ENCODE measurements at places on chromosomes 5 and 9. TPM values are rescaled to one million over a fixed set of nuclear protein-coding genes. Genes with fewer than 3 reads are reported as not detected.
A peak's percentile ranks its signal among the peaks of the same experiment; 100 is the strongest.

DNA sequence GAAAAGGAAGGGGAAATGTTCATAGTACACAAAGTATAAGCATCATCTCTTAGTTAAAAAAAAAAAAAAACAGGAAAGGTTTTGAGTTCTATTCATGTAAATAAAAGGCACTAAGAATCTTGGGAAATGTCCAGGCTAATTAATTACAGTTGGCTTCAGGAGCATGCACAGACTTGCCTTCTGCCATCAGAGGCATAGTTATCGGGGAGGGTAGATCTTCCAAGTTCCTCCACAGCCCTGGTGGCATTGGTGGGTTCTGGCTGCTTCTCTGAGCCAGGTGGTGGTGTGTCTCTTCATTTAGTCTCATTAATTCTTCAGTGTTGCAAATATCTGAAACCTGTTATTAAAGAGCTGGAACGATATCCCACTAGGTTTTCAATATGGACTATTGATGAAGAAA, 85.2 kb downstream of the TMEM252 start:
- DNase-seq: no peak
- no peaks in the 10 kb centered on the region for H3K36me3 ChIP-seq
- H3K4me3 ChIP-seq: no peak overlapping the region

GRCh38 chr5:171246231-171246630, 62.8 kb upstream of the TLX3 start:
- no peaks in the 10 kb centered on the region for H3K4me1 ChIP-seq
- no peak overlapping the region for H3K27ac ChIP-seq
- no peaks in the 10 kb centered on the region for H3K36me3 ChIP-seq
- no peaks in the 10 kb centered on the region for H3K27me3 ChIP-seq

DNA sequence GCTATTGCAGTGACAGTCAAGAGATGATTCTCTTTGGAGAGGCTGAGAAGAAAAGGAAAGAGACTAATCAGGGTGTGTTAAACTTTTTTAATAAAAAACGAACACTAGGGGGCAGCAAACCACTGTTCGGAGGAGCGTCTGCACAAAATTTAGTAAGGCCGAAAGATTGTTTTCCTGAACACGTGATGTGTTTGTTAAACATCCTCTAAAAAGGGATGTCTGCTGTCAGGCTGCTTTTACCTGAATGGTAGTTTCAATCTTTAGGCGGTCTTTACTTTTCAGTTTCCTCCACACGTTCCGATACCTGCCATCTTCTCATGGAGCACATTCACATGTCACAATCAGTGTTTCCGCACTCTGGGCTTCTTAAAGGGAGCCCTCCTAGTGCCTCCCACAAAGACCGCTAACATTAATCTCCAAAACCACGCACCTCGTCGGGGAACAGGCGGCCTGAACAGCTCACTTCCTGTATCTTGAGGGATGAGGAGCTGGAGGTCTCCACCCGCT, 125.2 kb downstream of the GPBP1 start:
- peaks cover 6% of the 10 kb centered on the region for H3K4me1 ChIP-seq
- DNase-seq: no peak
- H3K4me3 ChIP-seq: peak overlapping the region; percentile 7

GRCh38 chr9:93255494-93255867, 71.5 kb downstream of the WNK2 start:
- H3K4me1 ChIP-seq: no peaks in the 10 kb centered on the region
- H3K27ac ChIP-seq: no peak overlapping the region

DNA sequence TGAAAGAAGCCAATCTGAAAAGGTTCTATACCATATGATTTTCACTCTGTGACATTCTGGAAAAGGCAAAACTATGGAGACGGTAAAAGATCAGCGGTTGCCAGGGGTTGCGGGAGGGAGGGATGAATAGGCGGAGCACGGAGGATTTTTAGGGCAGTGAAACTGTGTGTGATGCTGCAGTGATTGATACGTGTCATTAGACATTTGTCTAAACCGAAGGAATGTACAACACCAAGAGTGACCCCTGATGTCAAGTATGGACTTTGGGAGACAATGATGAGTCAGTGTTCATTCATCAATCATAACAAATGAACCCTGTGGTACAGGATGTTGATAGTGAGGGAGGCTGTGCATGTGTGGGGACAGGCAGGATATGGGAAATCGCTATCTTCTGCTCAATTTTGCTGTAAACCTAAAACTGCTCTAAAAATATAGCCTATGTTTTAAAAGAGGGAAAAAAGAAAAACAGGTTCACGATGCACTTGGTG, 34.4 kb downstream of the ERGIC1 start:
- DNase-seq: no peak
- H3K36me3 ChIP-seq: peaks cover 4% of the 10 kb centered on the region
- peak overlapping the region; percentile 85 for H3K27ac ChIP-seq
- no peak overlapping the region for H3K4me3 ChIP-seq
- H3K4me1 ChIP-seq: peaks cover 74% of the 10 kb centered on the region

DNA sequence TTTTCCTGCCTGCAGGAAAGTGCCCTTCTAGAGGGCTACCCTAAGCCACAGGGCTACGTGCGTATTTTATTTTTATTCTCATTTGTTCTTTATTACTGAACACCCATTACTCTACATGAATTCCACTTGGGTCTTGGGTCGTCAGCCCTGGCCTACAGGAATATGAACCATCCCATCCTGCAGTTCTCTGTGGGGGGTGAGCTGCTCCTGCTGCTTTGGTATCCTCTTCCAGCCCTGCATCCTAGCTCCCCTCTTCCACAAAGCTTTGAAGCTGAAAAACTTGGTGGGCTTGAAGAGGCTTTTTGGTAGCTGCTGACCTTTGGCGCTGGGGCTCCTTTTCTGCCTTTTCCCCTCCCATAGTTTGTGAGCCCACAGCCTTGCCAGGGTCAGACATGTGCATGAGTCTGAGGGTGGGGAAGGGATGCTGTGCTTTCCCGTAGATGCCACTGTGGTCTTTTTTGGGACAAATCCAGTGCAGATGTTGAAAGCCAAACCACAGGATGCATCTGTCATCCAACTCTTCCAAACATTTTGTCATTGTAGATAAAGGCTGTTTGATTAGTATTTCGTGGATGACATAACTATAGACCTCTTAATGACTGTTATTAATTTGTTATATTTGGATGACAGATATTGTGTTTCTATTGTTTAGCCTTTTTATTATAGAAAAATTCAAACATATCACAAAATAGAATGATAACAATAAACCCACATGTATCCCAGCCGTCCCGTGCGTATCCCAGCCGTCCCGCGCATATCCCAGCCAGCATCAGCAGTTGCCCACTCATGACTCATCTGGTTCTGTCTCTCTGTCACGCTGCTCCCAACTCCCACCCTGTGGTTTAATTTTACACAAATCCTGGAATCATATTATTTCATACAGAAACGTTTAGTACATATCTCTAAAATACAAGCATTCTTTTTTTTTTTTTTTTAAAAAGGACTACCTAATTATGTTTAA, 43.9 kb downstream of the SLC46A2 start:
- peaks cover under 1% of the 10 kb centered on the region for H3K4me1 ChIP-seq
- H3K36me3 ChIP-seq: peaks cover 7% of the 10 kb centered on the region
- H3K4me3 ChIP-seq: no peak overlapping the region
- H3K27ac ChIP-seq: no peak overlapping the region
- no peaks in the 10 kb centered on the region for H3K27me3 ChIP-seq

- no peak overlapping the region for H3K4me3 ChIP-seq
- DNase-seq: no peak
- no peaks in the 10 kb centered on the region for H3K4me1 ChIP-seq
- H3K27ac ChIP-seq: no peak overlapping the region
Observed at GRCh38 chr9:110638381-110638954, 30.1 kb upstream of the MUSK start.

- H3K36me3 ChIP-seq: no peaks in the 10 kb centered on the region
- DNase-seq: no peak
- peaks cover 55% of the 10 kb centered on the region for H3K4me1 ChIP-seq
- no peaks in the 10 kb centered on the region for H3K27me3 ChIP-seq
Observed at GRCh38 chr5:119313658-119314605, 41.9 kb upstream of the TNFAIP8 start.

DNA sequence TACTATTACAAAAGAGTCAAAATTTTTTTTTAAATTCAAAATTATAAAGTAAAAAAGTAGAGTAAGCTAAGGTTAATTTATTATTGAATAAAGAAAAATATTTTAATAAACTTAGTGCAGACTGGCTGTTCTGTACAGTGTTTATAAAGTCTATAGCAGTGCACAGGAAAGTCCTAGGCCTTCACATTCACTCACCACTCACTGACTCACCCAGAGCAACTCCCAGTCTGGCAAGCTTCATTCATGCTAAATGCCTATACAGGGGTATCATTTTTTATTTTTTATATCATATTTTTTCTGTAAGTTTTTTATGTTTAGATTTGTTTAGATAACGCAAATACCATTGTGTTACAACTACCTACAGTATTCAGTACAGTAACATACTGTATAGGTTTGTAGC, 700.7 kb upstream of the GRAMD2B start:
- H3K36me3 ChIP-seq: no peaks in the 10 kb centered on the region
- DNase-seq: no peak
- no peak overlapping the region for H3K27ac ChIP-seq
- no peaks in the 10 kb centered on the region for H3K27me3 ChIP-seq

Gene P4HA2
- 21.2 TPM for polyA plus RNA-seq

Gene STPG3
- not detected for polyA plus RNA-seq

Gene PCDHA11
- polyA plus RNA-seq: 0.03 TPM

Gene TNFSF15
- polyA plus RNA-seq: 1.1 TPM
